ENCODE measurements at places on chromosomes 4 and X.
A peak's percentile ranks its signal among the peaks of the same experiment; 100 is the strongest.

GRCh38 chrX:22395372-22395771 lies 122.7 kb downstream of the CBLL2 start:
- DNase-seq, result no peak

- DNase-seq, result no peak
Observed at GRCh38 chr4:132387060-132387459, 762.0 kb upstream of the PCDH10 start.

GRCh38 chr4:15930314-15930713 lies 8.2 kb downstream of the FGFBP1 start:
- DNase-seq, result no peak

- no peak for DNase-seq
Observed at GRCh38 chr4:176102414-176103063, 36.9 kb downstream of the WDR17 start.

GRCh38 chr4:32768664-32769389 lies 2048.7 kb downstream of the PCDH7 start:
- DNase-seq, result no peak

DNA sequence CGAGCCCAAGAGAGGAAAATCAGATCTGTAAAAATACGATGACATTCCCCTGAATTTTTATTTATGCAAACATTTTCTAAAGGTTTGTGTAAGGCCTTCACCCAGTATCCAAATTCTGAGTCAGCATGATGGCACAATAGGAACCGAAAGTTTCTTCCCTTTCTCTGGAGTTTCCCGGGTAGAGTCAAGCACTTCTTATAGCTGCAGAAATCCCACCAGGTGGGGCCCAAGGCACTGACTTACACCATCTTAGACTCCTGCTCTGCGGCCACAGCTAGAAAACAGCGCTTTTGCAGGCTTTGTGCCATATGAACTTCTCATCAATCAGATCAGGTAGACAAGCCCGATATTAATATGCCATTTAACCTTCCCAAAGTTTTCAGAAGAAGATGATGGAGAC lies 13.4 kb downstream of the LEF1 start:
- DNase-seq, result peak; percentile 7

DNA sequence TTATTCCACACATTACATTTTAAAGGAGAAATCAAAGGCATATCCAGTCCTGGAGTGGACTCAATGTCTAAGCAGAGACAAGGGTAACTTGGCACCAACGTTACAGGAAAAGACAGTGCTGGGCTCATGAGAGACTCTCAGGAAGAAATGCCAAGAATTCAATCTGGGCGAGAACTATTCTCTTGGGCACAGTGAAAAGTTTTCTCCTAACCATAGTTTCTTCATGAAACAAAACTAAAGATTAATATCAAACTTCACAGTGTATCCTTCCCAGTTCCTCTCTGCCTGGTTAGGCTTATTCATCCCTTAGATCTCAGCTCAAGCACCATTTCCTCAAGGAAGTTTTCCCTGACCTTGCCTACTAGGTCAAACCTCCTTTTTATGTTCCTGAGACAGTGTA lies 109.4 kb upstream of the TLL1 start:
- no peak for DNase-seq

GRCh38 chrX:3713937-3714434 lies 537 bp upstream of the PRKX start:
- DNase-seq, result no peak

DNA sequence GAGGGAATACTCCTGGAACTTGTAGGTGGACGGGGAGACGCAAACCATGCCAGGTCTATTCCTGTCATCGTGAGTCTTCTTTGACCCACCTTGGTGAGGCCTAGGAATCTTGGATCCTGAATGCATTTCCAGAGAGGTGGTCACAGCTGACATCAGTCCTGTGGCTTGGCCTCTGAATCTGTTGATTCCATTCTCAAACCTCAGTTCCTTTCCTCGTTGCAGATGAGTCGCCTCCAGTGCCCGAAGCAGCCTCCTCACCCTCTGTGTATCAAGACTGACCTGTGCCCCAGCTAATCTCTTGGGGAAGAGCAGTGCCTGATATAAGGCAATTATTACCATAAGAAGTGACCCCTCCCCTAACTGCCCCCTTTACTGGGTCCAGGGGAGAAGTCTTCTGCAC lies 118.1 kb downstream of the SMIM20 start:
- no peak for DNase-seq

DNA sequence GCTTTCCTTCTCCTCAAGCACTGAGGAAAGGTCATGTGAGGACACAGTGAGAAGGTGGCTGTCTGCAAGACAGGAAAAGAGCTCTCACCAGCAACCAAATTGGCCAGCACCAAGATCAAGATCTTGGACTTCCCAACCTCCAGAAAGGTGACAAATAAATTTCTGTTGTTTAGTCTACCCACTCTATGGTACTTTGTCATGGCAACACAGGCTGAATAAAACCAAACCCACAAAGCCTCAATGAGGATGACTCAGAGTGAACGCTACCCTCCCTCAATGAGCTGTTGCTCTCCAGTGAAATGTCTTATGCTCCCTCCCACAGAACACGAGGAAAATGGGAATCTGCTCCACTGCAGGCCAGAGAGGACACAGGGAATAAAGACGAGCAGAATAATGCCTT lies 244.1 kb downstream of the RAB28 start:
- no peak for DNase-seq

- DNase-seq, result no peak
Observed at GRCh38 chr4:112156553-112156952, 11.3 kb downstream of the FAM241A start.

GRCh38 chrX:47625365-47625764 lies 4.4 kb downstream of the CFP start:
- no peak for DNase-seq

- DNase-seq, result no peak
Observed at GRCh38 chrX:154594491-154594890, 9.6 kb downstream of the CTAG1A start.

DNA sequence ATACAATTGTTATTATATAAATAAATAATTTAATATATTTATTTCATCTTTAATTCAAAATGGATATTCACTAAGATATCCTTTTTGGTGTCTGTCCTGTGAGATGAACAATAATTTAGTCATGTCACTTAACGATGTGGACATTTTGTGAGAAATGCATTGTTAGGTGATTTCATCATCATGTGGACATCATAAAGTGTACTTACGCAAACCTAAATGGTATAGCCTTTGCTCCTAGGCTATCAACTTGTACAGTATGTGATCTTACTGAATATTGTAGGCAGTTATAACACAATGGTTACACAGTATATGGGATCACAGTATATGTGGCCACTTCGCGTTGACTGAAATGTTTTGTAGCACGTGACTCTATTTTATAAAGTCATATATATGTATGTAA lies 20.2 kb upstream of the CHRNA9 start:
- DNase-seq, result peak; percentile 93

DNA sequence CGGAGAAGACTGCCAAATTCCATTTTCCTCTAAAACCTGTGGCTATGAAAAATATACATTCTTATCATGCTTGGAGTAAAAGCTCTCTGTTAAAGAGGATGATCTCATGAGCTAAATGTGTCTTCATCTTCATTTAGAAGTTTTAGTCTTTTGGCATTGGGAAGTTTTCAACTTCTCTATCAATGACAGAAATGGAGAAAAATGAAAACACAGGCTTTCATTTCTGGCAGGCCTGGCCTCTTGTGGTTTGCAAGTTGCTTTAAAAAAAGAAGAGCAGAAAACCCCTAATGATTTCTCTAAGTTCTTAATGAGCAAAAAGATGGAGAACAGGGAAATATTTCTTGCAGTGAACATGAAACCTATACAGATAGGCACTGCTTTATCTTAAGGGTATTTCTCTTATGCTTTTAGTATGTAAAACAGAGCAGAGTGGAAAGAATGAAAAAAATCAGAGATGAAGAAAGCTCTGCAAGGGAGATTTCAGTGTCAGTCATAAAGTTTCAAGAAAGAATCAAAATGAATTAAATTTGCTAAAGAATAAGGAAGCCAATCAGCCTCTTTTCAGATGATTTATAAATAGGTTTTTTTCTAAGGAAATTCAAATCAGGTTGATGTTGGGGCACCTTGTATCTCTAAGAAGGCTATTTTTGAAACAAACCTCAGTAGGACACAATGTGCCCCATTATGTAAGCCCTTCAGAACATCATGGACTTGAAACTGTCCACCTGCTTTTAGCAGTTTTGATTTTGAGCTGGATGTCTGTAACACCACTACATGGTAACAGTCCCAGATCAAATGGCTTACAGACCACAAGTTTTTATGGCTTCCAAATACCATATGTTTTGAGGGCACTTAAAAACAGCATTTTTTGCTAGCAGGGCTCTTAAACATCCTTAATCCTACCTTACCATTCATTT lies 225.0 kb downstream of the GRIA3 start:
- no peak for DNase-seq

GRCh38 chr4:17436750-17437090 lies 75.2 kb downstream of the QDPR start:
- no peak for DNase-seq

DNA sequence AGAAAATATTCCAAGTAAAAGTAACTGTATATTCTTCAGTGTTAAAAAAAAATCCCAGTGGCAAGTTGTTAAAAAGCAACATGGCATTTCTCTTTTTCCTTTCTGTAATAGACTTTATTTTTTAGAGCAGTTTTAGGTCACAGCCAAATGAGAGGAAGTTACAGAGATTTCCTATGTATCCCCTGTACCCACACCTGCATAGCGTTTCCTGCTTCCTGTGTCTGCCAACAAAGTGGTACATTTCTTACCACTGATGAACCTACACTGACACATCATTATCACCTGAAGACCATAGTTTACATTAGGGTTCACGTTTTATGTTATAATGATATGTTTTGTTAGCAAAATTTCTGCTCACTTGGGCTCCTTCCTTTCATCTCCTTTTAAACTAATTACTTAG lies 124.7 kb downstream of the GPAT3 start:
- no peak for DNase-seq

DNA sequence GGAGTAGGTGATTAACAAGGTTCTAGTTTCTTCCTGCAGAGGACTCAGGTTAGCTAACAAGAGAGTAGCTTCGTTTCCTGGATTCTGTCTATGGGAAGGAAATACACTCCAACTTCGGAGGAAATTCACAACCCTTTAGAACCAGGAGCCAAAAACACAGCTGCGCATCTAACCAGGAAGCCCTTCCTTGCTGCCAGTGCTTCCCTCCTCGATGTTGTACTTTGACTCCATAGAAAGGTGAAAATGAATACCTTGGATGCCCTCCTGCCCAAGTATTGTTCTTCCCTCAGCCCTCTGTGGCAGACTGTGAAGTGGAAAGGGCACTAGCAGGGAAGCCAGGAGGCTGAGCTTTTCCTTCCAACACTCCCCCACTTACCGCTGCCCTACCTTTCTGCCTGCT lies 35.1 kb downstream of the AKAP4 start:
- no peak for DNase-seq

GRCh38 chrX:102697494-102697893 lies 14.8 kb upstream of the GPRASP2 start:
- DNase-seq, result no peak

DNA sequence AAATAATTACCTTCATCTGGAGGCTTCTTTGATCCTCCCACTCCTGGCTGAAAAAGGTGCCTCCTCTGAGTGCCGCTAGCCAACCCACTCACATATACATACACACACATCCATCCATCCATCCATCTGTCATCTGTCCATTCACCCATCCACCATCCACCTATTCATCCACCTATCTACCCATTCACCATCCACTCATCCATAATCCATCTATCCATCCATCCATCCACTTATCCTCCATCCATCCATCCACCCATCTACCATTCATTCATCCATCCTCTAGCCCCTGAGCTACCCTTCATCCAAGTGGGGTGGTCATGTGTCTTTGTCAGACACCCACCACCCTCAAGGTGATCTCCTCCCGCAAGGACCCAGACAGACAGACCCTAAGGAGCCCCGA lies 181.5 kb upstream of the PSAPL1 start:
- DNase-seq, result no peak

- no peak for DNase-seq
Observed at GRCh38 chr4:182711211-182711610, 206.0 kb downstream of the DCTD start.
